PC-9 (cell line): ENCODE measurements at places on chromosomes 6 and 20.

- no peak for DNase-seq
Measured at GRCh38 chr20:3423126-3423525, 15.7 kb upstream of the DNAAF9 start.

DNA sequence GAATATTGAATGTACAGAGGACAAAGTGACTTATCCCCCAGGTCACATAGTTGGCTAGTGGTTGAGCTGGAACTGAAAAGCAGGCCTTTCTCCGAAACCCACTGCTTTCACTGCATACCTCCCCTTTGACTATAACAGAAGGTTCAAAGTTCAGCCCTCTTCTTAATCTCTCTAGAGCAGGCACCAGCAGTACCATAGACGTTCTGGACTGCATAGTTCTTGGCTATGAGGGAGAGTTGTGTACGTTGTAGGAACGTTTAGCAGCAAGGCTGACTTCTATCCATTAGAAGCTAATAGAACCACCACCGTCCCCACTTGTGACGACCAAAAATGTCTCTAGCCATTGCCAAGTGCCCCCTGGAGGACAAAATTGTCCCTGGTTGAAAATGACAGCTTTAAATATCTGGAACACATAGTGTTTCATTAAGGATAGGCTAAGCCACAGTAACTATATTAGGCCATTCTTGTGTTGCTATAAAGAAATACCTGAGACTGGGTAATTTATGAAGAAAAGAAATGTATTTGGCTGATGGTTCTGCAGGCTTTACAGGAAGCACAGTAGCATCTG is 123.8 kb upstream of the MTHFD1L start:
- no peak for DNase-seq

DNA sequence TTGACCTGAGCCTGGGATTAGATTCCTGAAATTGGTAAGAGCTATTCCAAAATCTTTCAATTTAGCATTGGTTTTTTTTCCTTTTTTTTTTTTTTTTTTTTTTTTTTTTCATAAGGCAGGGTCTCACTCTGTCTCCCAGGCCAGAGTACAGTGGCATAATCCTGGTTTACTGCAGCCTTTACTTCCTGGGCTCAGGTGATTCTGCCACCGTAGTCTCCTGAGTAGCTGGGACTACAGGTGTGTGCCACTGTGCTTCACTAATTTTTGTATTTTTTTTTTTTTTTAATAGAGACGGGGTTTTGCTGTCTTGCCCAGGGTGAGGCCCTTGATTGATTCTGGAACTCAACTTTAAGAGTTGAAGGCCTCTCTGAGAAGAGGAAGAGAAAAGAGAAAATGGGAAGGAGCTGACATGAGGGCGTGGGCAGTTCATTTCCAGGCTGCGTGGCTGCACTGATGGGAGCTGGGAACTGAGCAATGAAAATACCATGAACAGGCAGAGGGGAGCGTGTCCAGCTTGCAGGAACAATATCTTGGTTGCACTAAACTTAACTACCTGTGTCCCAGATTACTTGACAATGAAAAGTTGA is 24.6 kb downstream of the KDM1B start:
- no peak for DNase-seq

DNA sequence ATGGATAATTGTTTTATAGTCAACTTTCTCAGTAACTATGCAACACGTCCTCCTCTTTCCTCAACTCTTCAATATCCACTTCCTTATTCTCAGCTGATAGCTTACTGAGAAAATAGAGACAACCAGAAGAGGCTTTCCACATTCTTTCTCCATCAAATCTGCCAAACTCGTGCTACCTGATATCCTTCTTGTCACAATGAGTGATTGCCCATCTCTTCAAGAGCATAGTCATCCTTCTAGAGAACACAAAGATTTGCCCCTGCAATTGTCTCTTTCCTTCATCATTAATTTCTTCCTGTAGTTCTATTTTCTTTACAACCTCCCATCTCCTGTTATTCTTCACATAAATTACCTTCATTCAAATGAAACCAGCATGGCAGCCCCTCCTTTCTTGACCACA is 75.9 kb upstream of the RGS17 start:
- DNase-seq: no peak

- peak; percentile 76 for DNase-seq
Measured at GRCh38 chr6:125245523-125246264, 56.1 kb downstream of the HDDC2 start.

DNA sequence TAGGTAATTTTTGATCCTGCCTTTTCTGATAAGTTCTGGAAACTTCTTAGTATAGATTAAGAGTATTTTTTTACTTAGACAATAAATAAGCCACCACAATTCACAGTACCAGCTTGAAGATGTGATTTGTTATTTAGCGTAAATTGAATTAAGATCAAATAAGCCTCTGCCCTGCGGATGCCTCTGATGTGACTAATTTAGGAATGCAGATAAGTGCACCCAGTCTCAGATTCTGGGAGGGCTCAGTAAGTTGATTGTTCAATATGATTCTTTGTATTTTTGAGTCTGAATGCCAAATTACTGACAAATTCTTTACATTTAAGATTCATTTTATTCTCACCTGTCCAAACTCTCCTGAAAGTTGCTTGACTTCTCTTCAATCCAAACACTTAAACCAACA is 147.5 kb downstream of the THBS2 start:
- DNase-seq: no peak

DNA sequence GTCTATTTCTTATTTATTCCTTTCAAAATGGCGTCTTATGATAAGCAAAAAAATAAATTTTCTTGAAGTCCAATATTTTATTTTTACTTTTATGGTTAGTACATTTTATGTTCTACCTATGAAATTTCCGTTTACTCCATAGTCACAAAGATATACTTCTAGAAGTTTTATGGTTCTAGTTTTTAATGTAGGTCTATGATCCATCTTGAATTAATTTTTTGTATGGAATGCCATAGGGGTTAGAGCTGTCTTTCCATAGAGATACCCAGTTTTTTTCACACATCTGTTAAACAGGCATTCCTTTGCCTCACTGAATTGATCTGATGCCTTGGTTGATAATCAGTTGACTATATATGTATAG is 24.9 kb upstream of the ASIP start:
- no peak for DNase-seq

GRCh38 chr20:257419-257818 is at the start of gene DEFB132:
Gene DEFB132, plus strand, starts transcription at chr20:257724. Its CDS starts 55 bp downstream, at chr20:257779.
- no peak for DNase-seq

- DNase-seq: peak; percentile 82
Measured at GRCh38 chr20:33650753-33651561, 11.2 kb upstream of the C20orf144 start.

DNA sequence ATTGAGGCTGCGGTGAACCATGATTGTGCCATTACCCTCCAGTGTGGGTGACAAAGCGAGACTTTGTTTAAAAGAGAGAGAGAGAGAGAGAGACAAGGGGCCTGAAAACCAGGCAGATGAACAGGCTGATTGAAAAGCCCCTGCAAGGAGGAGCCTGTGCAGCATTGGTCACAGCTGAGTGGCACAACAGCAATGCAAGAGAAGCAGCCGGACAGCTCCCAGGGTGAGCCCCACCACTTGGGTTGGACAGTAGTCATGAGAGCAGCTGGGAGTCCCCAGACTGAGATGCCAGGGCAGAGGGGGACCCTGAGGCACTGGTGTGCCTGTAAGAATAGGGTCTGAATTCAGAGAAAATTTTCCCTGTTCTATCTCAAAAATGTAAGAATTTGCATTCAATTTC is 10.2 kb downstream of the DNPH1 start:
- no peak for DNase-seq

GRCh38 chr20:62955519-62956386 is 3.2 kb downstream of the SLC17A9 start:
- DNase-seq: peak; percentile 43

DNA sequence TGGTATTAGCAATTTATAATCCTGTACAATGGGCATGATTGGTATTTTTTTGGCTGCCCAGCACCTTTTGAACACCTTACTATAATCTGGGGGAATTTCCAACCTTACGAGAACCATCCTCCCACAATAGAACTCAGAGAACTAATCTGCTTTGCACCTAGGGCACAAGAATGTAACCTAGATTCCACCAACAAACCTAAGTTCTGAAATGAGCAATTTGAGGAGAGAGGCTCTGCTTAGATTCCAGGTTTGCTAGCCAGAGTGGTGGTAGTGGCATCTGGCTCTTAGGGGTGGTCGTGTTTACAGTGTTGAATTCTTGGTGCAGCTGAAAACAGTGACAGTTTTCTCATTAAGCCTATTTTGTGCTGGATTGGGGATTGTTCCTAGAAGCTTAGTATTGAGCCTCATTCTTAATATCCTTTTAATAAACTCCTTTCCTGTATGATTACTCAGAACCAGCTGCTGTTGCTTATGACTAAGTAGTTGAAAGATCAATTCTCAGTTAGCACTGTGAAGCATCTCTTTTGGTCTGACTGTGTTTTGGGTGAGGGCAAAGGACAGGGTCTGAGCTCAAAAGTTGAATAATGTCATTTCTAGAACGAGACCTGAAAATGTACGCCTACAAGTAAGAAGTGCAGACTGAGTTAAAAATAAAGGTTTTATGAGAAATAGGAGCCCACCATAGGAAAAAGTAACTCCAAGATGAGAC is 385.6 kb downstream of the CDKAL1 start:
- DNase-seq: no peak

DNA sequence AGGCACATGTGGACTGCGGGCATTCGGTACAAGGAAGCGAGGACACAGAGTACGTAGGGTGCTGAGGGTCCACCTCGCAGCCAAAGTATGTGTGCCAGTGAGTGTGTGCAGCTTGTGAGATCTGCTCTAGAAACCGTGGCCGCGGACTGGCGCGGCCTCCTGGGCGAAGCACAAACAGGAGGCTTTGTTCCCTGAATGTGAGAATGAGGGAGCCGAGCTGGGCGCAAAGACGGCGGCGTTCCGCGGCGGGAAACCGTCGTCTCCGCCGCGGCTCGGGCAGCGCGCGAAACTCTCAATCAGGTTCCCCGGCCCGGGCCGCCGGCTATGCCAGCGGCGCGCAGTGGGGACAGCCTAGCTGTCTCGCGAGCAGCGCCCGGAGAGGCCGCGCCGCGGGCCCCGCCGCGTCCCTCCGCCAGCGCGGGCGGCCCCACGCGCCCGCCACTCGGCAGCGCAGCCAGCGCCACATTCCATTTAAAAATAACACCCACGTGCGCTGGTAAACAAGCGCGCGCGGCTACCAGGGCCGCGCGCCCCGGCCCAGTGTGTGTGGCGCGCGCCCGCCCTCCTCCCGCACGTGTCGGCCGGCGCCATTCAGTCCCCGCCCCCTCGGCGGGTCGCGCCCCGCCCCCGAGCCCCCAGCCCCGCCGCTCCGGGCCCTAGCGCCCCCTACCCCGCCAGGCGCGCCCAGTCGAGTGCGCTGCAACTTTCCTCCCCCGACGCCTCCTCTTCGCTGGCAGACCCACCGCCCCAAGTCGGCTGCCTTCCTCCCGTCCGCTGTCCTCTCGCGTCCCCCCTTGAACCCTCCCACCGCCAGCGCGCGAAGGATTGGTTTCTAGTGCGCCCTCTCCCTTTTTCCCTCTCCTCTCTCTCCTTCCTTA is 3.0 kb upstream of the FOXO3 start:
- peak; percentile 49 for DNase-seq

GRCh38 chr6:30735668-30736314 is 6.7 kb downstream of the FLOT1 start:
- DNase-seq: no peak

DNA sequence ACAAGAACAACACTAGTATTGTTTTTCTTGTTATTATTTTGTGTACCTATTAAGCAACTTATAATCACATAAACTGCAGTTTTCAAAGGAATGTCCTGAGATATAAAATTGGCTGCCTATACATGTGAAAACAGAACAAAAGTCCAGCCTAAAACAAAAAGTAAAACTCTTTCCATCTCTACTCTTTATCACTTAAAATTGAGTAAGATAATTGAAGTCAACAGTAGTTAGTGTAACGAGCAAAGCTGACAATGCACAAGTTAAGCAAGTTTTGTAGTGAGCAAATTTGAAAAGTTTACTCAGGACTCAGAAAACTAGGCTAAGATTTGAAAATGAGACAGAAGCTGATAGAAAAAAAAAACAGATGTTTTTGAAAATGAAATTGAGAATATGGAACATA is 941.4 kb upstream of the MAN1A1 start:
- no peak for DNase-seq

DNA sequence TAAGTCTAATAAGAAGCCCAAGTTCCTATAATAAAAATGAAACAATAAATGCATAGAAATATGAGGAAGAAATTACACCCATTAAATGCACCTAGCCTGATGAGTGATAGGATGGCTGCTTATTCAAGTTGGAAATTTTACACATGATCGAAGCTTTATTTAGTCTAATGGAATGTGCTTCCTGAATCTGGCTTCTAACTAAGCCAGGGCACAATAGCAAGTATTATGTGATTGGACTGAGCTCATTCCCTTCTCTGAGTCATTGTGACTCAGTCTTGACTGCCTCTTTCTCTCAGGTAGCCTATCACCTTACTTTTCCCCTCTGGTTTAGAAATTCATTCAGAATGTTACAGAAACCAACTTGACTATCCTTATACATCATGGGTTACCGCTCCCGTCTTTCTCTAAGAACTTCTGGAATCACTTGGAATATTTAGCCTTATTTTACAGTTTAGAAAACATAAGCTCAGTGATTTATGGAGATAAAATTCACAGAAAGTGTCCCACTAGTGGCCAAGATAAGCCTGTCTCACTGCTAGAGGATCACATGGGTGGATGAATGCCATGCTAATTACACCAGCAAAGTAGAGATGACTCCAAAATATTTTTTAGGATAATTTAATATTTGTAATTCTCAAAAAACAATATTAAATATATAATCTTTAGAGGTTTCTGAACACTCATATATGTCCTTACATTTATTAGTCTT is 505.3 kb upstream of the JAG1 start:
- peak; percentile 92 for DNase-seq

DNA sequence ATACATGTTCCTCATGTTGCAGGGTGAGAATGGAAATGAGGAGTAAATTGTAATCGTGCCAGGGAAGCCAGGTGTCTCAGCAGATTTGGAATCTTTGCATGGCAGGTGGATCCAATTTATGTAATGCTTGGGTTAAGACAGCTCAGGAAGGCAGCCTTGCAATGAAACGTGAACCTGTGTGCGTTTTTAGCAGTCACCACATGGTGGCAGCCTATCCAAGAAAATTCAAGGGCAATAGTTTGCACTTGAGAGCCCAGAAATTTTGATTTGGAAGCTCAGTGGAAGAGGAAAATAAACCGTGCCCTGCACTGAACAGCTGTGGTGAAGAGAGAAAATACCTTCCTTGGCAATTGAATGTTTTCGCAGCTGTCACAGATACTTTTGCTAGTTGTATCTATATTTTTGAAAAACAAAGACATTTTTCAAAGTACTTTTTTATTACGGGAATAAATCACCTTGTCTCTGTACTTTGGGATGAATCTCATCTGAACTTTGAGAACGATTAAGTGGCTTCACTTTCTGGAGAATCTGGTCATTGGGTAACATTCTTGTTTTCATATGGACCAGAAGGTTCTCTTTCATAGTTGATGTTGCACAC is 26.5 kb downstream of the MTHFD1L start:
- DNase-seq: peak; percentile 58

DNA sequence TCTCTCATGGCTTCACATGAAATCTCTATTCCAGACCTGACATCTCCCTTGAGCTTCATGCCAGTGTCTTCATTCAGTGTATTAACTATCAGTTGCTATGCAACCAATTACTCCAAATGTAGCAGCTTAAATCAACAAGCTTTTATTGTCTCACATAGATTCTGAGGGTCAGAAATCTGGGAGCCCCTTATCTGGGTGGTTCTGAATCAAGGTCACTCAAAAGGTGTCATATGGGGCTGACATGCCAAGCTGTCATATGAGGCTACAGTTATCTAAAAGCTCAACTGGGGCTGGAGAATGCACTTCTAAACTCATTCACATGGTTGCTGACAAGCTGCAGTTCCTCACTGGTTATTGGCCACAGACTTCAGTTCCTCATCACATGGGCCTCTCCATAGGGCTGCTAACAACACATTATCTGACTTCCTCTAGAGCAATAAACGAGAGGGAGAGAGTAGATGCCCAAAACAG is 7.3 kb upstream of the CGA start:
- DNase-seq: no peak

- DNase-seq: no peak
Measured at GRCh38 chr20:64254571-64255360, 782 bp upstream of the PCMTD2 start.
